Adrenal gland (tissue), 19 donors: ENCODE measurements at places on chromosomes 16 and 17. TPM values are rescaled to one million over a fixed set of nuclear protein-coding genes. Genes with fewer than 3 reads are reported as not detected.

DNA sequence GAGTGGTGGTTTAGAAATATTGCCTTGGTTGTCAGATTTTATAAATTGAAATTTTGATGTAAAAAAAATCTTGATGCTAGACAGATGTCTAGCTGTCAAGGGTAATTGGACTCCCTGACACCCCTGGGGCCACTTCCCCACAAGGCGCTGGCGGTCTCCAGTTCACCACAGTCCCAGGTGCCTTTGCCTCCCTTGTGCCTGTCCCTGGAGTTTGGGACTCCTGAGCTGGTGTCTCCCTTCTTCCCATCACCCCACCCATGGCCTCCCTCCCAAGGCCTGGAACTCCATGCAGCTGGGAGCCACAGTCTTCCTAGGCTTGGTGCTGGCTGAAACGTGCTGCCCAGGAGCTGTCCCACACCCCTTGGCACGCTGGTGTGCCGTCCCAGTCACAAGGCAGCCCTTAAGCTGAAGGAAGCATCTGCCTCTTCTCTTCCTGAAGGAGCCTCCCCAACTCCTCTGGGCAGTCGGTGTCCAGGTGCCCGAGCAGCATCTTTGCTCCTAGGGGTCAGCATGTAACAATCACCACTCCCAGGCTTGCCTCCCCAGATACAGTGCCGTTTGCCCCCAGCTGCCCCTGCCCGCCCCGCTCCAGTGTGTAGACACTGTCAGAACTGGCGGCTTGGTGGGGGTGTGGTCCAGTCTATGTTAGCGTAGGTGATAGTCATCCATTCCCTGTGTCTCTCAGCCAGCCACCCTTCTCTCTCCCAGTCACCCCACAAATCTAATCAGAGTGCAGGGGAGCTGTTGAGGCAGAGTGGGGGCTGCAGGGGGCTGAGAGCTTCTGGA lies 26.2 kb downstream of the POLR3E start:
- H3K27me3 ChIP-seq, result no peaks in the 10 kb centered on the region
- no peak overlapping the region for H3K4me3 ChIP-seq
- no peak for DNase-seq

GRCh38 chr16:67673712-67674580 lies 7.3 kb downstream of the C16orf86 start:
- peak; percentile 73 for DNase-seq
- H3K27me3 ChIP-seq, result no peaks in the 10 kb centered on the region
- peak overlapping the region; percentile 87 for H3K27ac ChIP-seq
- peaks cover 12% of the 10 kb centered on the region for H3K4me1 ChIP-seq

ZSWIM7 gene
- 24.4 TPM for total RNA-seq

DNA sequence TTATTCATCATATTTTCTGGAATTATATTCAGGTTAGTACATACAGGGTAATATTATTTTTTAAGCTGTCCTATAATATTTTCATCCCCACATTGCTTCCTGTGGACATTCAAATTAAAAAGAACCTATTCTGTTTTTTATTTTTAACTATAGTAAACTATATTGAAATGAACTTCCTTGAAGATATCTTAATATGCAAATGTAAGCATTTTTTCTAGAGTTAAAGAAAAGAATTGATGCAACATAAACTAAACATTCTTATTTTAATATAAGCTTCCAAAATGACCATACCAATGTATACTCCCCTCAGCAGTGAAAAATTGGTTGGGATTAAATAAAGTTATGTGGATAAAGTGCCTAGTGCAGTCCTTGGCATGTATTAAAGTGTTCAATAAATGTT lies 416.6 kb downstream of the KIF2B start:
- H3K27ac ChIP-seq, result no peak overlapping the region
- H3K4me3 ChIP-seq, result no peak overlapping the region
- no peaks in the 10 kb centered on the region for H3K36me3 ChIP-seq
- no peaks in the 10 kb centered on the region for H3K4me1 ChIP-seq
- H3K27me3 ChIP-seq, result no peaks in the 10 kb centered on the region
- DNase-seq, result no peak

GAS7 gene
- 29.4 TPM for total RNA-seq

MYH1 gene
- total RNA-seq, result not detected

GRCh38 chr17:14295676-14296075 lies 5.2 kb upstream of the HS3ST3B1 start:
- no peak overlapping the region for H3K4me3 ChIP-seq
- H3K27me3 ChIP-seq, result peaks cover 62% of the 10 kb centered on the region
- DNase-seq, result no peak
- no peak overlapping the region for H3K27ac ChIP-seq
- no peaks in the 10 kb centered on the region for H3K36me3 ChIP-seq

DNA sequence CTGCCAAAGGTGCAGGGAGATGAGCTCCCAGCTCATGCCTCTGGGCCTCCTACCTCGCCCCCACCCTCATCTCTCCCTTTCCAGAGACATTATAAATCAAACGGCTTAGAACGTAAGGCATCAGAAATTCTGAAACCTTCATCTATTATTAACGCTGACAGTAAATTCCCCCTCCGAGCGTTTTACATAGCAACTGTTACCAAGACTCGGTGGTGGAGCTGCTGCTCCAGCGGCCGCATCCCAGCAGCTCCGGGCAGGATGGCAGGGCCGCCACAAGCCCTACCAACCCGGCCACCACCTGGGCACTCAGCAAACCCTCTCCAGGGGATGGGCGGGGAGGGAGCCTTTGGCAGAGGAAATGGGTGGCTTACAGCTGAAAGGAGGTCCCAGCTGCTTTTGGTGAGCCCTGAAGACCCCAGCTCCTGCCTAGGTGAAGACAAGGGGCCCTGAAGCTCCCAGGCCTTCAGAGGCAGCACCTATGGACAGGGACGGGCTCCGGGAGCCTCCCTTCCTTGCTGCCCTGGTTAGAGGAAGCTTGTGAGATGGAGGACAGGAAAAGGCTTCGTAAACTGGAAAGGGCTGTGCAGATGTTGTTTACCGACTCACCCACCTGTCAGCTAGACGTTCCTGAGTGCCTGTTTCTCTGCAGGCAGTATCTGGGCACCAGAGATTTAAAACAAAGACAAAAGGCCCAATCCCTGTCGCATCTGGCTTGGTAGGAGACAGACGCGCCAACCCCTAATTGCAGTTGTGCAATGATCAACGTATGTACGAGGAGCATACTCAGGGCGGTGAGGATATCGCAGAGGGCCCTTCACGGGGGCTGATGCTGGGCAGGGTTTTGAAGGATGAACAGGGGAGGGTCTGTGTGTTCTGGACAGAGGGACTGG lies 76.9 kb downstream of the RAI1 start:
- H3K4me3 ChIP-seq, result no peak overlapping the region
- DNase-seq, result no peak
- H3K4me1 ChIP-seq, result peaks cover under 1% of the 10 kb centered on the region
- no peaks in the 10 kb centered on the region for H3K27me3 ChIP-seq
- no peaks in the 10 kb centered on the region for H3K36me3 ChIP-seq

DPEP3 gene
- total RNA-seq, result not detected

DNA sequence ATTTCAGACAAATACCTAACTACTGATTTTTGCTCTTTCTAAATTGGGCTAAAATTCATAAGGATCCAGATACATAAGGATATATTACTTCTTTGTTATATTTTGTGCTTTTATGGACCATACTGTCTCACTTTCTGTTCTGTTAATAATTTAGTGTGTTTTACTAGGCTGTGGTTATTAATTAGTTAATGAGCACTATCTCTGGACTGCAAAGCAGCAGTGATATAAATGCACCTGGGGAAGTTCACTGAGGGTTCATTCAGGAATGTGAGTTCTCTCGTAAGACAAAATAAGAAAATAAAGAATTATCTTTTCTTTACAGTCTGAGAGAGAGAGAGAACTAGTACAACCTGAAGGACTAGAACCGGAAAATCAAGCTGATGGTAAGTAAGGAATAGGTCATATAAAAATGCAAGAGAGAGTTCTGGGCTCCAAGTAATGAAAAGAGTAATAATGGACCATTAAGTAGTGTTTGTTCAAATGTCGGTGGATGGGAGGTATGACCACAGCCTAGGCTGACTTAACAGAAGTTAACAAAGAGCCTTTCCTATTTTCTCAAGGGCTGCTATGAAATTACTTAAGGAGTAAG lies 55.6 kb downstream of the IKZF3 start:
- no peak overlapping the region for H3K4me3 ChIP-seq
- no peak overlapping the region for H3K27ac ChIP-seq
- peaks cover 6% of the 10 kb centered on the region for H3K27me3 ChIP-seq
- DNase-seq, result no peak

GRCh38 chr16:82605863-82606620 lies 20.7 kb upstream of the CDH13 start:
- no peaks in the 10 kb centered on the region for H3K27me3 ChIP-seq
- H3K4me1 ChIP-seq, result no peaks in the 10 kb centered on the region
- H3K4me3 ChIP-seq, result no peak overlapping the region

DNA sequence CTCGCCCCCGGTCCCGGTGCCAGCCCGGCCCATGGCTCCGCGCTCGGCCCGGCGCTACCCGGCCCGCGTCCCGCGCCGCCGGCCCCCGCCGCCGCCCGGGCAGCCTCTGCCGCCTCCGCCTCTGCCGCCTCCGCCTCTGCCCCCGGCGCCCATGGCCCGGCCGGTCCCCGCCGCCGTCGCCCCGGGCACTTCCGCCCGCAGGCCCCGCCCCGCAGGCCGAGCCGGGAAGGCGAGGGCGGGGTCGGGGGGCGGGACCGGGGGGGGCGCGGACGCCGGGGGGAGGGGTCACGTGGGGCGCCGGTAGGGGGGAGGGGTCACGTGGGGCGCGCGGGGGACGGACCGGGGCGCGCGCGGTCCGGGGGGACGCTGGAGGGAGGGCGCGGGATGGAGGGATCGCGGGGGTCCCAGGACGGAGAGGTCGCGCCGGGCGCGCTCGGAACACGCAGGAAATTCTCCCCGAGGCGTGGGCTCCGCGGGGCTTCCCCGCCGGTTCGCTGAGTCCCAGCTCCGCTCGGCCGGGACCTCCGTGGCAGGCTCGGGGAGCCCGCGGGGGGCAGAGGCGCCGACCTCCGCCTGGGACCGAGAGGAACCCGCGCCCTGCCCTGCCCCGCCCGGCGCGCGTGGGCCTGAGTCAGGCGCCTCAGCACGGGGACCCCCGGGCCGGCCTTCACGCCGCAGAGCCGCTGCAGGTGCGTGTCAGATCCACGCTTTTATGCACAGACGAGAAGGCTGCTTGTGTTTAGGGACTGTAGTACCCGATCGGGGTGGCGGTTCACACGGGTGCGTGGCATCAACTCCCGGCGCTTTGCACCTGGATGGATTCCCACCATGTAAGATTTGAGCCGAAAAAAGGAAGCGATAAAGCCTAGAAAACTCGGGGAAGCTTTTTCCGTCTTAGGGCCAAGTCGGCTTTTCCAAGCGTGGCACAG lies at the start of gene PGAP6:
Gene PGAP6 (minus strand): TSS at position 190 of the 929 bp plus-strand sequence. CDS start 157 bp downstream, at position 33.
- peaks cover 15% of the 10 kb centered on the region for H3K4me1 ChIP-seq
- peak within 1 kb of the TSS; percentile 79 for H3K27ac ChIP-seq
- H3K4me3 ChIP-seq, result peak within 1 kb of the TSS; percentile 71

- no peaks in the 10 kb centered on the region for H3K27me3 ChIP-seq
- DNase-seq, result peak; percentile 61
Measured at GRCh38 chr16:53056392-53056881, 1.6 kb downstream of the CHD9 start.

TBC1D3K gene
- not detected for total RNA-seq

DNA sequence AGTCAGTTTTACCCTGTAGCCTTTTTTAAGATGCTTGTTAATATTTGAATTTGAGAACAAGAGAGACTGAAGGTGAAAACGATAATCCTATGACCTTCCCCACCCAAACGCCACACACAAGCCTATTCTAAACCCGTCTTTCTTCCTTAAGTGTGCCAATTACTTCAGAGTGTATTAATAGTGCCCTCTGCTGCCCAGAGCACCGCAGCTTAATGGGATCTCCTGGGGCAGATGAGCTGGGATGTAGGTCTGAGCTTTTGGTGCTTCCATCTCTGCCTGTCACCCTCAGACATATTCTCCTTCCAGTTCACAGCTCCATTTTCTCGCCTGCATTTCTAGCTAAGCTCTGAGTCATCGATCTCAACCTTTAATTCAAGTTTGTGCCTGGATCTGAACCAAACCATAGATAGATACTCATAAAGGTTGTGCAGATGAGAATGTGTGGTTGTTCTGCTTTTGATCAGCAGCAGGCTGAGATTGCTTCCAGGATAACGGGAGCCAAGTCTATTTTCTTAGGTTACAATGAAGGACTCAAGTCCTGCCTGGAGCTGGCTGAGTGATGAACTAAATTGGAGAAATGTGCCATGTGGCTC lies 46.4 kb upstream of the CDH13 start:
- no peaks in the 10 kb centered on the region for H3K27me3 ChIP-seq
- no peak for DNase-seq
- no peak overlapping the region for H3K27ac ChIP-seq
- no peak overlapping the region for H3K4me3 ChIP-seq
- no peaks in the 10 kb centered on the region for H3K4me1 ChIP-seq
- H3K36me3 ChIP-seq, result no peaks in the 10 kb centered on the region

GRCh38 chr17:13410874-13411273 lies 190.9 kb downstream of the HS3ST3A1 start:
- no peak overlapping the region for H3K4me3 ChIP-seq
- no peak overlapping the region for H3K27ac ChIP-seq
- DNase-seq, result peak; percentile 38
- no peaks in the 10 kb centered on the region for H3K36me3 ChIP-seq
- H3K27me3 ChIP-seq, result no peaks in the 10 kb centered on the region

HGS gene
- 51.7 TPM for total RNA-seq

- DNase-seq, result peak; percentile 35
- no peak within 1 kb of the TSS for H3K4me3 ChIP-seq
- peak within 1 kb of the TSS; percentile 34 for H3K27ac ChIP-seq
- no peaks in the 10 kb centered on the region for H3K36me3 ChIP-seq
Measured at GRCh38 chr16:31354394-31355291, at the start of gene ITGAX. Gene ITGAX (plus strand): TSS chr16:31355176. CDS start chr16:31355255, 79 bp downstream.

PAGR1 gene
- 42.3 TPM for total RNA-seq

DNA sequence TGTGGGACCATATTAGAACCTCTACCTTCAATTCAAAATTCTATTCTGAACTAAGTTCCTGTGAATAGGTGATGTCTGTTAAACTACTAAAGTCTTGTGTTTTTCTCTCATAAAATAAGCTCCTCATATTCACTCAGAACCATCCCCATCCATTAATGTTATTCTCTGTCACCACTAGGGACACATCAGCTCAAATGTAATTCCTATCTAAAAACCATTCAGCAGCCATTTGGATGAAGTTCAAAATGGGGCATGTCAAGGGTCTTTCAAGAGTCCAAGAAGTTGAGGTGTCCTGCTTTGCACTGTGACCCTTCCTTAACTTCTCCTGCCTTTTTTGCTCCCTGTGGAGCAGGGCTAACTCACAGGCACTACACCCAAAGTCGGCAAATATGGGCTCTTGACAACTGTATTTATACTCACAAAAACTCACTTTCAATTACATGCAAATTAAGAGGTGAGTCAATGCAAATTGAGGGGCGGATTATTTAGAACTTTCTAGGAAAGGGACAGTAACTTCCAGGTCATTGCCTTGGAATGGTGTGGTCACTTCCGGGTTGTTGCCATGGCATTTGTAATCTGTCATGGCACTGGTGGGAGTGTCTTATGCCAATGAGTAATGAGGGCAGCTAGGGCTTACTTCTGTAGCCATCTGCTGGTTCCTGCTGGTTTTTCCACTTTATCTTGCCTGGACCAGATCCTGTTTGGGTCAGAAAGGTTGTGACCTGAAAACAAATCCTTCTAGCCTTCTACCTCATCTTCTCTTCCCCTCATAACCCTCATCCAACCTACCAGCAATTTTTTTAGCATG lies 128.2 kb upstream of the COX10 start:
- no peak overlapping the region for H3K4me3 ChIP-seq
- DNase-seq, result peak; percentile 16
- H3K27me3 ChIP-seq, result no peaks in the 10 kb centered on the region
- H3K27ac ChIP-seq, result no peak overlapping the region
